ENCODE measurements at places on chromosomes 3 and 15.

DNA sequence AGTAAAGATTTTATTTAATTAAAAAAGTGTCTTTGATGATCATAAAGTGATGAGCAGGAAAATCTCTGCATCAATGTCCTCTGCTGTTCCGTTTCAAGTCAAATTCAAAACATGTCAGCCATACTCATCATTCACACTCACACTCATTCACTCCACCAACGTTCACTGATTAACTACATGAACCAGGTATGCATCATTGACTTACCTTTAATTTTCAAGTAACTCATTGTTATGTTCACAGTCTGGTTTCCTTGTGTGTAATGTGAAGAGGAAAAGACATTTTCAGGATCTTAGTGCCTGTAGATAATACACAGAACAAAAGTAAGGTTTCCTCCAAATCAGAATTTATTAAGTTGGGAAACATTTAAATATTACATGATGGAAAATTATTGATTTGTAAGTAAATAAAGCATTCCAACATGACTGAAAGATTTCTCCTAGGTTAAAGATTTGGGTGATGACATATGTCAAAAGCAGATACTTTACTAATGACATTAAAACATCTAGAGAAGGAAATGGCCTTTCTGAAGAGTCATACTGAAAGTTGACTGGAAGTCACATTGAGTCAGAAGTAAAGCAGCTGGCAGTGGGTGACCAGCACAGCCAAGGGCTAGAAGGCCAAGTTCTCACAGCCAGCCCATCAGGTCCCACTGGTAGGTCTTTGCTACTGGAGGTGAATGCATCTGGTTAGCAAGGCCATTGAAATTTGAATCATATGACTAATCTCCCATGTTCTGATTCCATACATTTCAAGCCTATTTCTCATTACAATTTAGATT lies 251.9 kb downstream of the CDIN1 start:
- DNase-seq = no peak

DNA sequence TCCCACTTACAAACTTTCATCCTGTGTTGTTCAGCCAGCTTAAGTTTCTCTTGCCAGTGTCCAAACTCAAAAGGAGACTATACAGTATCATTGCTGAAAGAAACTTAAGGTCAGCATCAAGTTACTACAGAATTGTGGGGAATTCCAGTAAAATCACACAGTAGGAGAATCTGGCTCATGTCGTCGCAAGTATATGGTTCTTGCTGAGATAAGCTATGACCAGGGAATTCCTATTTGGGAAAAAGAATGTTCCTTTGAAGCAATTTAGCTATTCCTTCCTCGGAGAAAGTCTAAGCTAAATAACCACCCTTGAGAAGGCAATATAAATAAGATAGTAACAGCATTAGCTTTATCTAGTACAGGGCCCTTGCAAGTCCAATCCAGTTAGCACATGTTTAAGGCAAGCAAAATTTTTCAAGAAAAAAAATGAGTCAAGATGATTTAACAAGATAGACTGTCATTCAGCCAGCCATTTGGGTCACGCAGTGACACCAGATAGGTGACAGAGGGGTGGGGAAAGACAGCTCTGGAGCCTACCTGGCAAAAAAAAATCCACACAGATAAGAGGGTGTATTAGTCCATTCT lies 78.2 kb upstream of the THBS1 start:
- DNase-seq = no peak

DNA sequence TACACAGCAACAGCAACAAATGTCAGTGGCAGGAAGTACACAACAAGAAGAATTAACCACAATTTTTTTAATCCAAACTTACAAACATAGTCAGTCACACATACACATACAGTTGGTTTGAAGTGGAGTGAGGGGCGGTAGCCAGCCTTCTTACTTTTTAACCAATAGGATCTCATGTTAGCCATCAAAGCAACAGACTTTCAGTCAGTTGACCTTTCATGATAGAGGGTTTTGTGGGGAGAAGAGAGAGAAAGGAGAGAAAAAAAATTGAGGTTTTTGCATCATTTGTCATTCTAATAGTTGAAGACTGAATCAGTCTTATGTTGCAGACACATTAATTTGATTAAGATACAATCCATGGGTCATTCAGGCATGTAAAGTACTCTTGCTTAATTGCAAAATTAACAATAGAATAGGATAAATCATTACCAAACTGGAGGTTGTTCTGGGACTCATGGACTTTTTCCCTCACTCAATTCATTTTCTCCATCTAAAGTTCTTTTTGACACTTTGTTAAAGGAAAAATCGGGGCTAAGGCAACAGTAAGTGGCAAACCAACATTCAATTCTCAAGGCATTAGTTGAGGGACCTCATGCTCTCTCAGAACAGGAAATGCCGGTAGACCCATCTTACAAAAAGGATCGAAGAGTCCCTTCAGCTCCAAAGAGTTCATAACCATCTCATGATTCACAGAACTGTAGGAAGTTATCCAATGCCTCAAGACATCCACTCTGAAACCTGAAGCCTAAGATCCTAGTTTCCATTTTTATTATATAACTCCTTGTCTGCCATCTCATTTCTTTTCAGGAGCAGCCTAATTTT lies 159.5 kb upstream of the LPP start:
- DNase-seq = no peak

- DNase-seq = no peak
Observed at GRCh38 chr3:49462222-49462621, 7.8 kb upstream of the DAG1 start.

- DNase-seq = no peak
Observed at GRCh38 chr3:87968668-87969067, 90.1 kb downstream of the CGGBP1 start.

DNA sequence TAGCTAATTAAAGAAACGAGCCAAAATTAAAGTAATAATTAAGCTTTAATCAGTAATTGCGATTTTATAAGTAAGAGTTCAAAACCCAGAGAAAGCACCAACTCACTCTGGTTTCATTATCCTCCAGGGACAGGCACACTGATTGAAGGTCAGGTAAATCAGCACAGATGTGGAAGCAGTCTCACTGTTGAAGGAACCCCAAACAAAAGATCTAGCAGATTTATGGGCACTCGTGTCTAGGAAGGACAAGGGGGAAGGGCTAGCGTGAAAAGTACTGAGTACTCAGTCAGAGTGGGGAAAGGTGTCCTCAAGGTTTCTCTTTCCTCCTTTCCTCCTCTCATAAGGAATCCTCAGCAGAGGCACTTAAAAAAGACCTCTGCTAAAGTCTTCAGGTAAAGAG lies 320.1 kb downstream of the PYDC2 start:
- no peak for DNase-seq

DNA sequence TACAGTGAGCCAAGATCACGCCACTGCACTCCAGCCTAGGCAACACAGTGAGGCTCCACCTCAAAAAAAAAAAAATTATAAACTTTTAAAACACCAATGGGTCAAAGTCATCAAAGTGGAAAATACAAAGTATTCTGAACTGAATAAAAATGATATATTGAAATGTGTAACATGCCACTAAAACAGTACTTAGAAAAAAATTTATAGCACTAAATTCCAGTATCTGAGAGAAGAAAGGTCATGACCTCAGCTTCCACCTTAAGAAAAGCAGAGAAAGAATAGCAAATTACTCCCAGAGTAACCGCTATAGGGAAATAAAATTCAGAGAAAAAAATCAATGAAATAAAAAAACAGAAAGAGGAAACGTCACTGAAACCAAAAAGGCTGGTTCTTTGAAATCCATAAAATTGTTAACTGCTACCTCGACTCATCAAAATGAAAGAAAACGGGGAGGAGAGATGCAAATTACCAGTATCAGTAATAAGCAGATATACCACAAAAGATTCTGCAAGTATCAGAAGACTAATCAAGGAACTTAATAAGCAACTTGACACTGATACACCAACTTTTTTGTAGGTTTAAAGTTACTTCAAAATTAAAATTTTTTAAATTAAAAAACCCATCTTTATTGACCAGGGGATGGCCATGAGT lies 20.8 kb downstream of the ATP13A3 start:
- no peak for DNase-seq

DNA sequence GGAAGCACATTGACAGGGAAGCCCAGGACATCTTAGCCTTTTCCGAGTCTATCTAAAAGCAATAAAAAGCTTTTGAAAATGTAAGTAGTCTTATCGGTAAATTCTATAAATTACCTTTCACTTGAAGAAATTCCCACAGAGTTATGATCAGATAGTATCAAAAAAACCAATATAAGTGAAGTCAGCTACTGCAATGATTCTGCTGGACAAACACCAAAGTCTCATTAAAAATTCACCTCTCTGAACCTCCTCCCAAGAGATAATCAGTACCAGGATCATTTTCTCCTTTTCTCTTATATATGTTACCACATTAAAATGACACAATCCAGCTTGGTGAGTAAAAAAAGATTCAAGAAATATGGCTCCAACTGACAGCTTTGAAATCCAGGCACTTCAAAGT lies 69.2 kb downstream of the FRMD5 start:
- no peak for DNase-seq

GRCh38 chr3:65607101-65607500 lies 431.6 kb downstream of the MAGI1 start:
- DNase-seq = no peak

DNA sequence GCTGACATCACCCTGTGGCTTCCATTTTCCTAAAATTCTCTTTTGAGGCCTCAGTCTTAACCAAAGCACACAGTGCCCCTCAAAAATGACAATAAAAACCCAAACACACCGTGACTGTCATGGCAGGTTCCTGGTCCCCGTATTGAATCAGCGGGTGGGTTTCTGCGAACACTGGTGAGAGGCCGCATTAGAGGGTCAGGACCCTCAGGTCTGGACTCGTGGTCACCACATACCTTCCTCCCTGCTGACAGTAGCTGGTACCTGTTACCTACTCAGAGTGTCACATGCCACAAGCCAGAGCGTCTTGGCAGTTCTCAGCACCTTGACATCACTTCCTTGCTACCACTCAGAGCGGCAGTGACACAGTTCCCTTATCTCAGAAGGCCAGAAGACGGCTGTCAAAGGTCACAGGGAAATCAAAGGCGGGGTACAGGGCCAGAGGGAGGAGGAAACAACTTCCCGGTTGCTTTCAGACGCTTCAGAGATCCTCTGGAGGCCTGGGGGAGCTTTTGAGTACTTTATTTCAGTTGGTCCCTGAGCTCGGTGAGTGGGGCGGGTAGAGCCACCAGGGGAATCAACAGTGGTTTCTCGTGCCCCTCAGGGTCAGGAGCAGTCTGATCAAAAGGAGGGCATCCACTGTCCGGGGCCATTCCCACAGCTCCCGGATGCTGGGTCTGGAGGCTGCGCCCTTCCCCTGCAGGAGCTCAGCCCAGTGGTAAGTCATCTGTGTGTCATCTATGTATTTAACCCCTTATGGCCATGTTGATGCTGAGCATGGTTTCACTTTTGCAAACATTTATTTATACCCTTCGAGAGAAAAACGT lies at the start of the genes CCR5AS and CCRL2:
TSS of gene CCR5AS (minus strand) at position 279 of the 824 bp plus-strand sequence.
TSS of gene CCRL2 (plus strand) at position 472 of the 824 bp plus-strand sequence. CDS start 821 bp downstream, outside the sequence.
- no peak for DNase-seq

DNA sequence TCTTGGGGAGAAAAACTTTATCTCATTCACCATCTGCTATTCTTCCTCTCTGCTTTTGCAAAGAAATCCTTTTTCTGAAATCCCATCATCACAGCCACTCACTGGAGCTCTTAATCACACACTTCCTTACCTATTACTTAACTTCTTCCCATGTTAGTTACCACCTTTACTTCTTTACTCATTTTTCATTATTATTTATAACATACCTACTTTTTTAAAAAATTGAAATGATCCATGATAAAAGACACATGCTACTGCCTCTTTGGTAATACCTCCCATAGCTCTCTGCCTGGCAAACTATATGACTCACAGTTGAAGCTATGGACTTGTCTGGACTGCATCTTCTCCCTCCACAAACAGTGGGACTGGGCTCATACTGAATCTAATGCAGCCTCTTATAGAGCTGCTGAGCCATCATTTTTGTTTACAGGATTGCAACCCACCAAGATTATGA lies 150.3 kb downstream of the TNIK start:
- no peak for DNase-seq

- no peak for DNase-seq
Observed at GRCh38 chr3:28777806-28778475, 429.3 kb upstream of the AZI2 start.

DNA sequence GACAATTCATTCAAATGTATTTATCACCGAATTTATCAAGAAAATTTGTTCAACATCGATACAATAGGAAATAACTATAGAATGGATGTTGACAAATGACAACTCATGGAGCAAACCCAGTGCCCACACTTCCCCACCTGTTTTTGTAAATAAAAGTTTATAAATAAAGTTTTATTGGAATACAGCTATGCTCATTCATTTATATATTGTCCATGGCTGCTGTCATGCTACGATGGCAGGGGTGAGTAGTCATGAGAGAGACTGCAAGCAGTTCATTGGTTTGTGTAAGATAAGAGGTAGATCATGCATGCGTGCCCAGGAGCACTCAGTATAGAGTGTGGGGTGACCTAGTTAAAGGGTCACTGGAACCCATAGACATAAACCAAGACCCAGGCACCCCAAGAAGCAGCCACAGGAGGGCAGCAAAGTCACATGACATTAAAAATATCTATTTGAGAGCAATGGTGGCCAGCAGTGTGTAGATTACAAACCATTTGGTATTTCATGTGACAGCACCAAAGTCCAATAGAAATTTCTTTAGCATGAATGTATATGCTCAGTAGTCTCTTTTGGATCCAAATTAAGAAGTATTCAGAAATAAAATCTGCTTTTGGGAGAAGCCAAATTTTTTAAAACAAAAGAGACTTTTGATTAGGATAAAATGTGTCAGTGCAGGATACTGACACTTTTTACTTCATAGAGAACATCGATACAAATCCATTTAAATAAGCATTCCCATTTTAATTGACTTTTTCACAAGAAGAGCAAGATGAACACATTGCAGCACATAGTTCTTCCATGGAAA lies 794.8 kb downstream of the MCTP2 start:
- no peak for DNase-seq

- no peak for DNase-seq
Observed at GRCh38 chr3:4736284-4736861, 242.9 kb upstream of the BHLHE40 start.

DNA sequence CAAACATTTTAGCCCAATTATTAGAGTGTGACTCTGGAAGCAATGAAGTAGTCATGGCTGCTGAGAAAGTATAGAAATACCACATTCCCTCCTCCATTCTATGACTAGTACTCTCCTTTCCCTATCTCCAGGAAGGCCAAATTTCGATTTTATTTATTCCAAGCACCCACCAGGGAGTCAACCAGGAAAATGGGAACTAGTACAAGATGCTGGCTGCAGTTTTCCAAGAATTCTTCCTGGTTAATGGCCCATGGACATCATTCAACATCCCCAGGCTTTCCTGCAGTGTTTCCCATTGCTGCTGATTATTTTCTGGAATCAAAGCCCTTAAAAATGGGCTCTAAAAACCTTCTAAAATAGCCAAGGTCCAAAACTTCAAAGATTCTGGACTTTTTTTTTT lies 247.9 kb upstream of the STT3B start:
- DNase-seq = no peak

All from gastrocnemius medialis (tissue), 4 donors.